HS-27A (cell line): ENCODE measurements at places on chromosomes 4 and X.
A peak's percentile ranks its signal among the peaks of the same experiment; 100 is the strongest.

DNA sequence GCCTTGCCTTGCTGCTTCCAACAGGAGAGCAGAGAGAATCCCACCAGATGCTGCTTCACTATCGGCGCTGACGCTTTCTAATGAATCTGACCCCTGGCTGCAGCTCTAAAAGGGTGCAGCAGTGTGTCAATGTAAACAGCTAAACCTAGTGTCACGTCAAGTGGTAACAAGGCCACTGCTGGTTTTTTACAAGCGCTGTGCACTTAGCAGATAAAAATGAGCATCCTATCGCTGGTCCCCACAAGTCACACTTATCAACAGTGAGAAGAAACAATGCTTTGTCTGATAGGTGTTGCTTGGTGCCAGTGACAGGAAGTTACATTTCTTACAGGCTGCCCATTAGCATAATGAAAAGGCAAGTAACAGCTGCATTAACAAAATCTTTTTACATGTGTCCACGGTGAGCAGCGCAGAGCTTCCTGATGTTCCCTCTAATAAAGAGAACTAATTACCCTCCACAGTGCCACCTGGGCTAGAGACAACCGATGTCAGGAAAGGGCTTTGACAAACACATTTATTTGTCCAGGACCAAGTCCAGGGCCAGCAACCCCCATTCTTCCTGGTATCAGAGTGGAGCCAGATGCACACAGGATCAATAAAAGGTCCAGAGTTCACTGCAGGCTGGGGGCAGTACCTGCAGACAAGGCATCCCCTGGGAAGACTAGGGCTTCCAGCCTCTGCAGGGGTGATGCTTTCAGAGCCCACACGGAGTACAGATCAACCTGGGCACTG is 176.0 kb downstream of the MGST2 start:
- DNase-seq: no peak

- peak; percentile 77 for DNase-seq
Observed at GRCh38 chr4:114272226-114272625, 292.8 kb upstream of the ARSJ start.

- DNase-seq: no peak
Observed at GRCh38 chr4:153217440-153217839, 13.2 kb downstream of the TRIM2 start.

DNA sequence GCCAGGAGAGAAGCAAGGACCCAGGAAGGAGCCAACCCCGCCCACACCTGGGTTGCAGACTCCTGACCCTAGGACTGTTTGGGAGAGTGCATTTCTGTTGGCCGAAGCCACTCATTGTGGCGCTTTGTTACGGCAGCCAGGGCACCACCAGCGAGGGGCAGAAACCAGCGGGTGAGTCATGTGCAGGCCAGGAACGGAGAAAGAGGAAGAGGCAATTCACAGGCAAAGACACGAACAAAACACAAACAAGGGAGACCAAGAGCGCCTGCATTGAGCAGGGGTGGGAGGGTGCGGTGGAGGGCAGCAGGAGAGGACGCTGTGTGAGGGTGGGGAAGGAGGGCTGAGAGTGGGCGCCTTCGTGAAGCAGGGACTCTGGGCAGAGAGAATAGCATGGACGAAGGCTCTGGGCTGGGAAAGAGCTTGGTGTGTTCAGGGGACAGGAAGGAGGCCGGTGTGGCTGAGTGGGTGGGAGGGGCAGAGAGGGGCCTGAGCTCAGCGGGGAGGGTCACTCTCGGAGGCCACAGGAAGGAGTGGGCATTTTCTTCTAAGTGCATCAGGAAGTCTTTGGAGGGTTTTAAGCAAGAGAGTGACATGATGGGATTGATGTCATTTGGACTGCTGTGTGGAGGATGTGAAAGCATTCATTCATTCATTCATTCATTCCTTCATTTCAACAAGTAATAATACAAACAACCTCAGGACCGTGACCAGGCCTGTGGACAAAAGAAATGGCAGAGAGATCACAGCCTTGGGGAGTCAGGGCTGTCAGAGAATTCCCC is 12.2 kb upstream of the WFS1 start:
- no peak for DNase-seq

- peak; percentile 43 for DNase-seq
Observed at GRCh38 chr4:157043131-157043530, 32.8 kb upstream of the GLRB start.

GRCh38 chr4:84443523-84443922 is 55.6 kb downstream of the NKX6-1 start:
- no peak for DNase-seq

DNA sequence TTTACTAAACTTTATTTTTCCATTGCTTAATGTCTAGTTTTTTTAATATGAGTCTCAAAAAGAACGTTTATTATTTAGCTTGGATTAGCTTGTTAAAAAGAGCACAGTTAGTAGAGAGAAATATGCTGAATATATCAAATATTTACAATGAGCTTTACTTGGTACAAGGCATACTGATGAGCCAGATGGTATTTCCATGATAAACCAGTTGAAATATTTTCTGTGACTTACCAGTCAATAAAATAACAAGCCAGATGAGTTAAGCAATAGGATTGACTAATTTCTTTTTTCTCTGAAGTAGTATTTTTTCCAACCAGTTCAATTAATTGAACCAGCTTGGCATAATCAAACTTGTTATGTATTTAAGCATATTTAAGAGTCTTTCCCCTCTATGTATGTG is 134.1 kb downstream of the KLHL34 start:
- no peak for DNase-seq

DNA sequence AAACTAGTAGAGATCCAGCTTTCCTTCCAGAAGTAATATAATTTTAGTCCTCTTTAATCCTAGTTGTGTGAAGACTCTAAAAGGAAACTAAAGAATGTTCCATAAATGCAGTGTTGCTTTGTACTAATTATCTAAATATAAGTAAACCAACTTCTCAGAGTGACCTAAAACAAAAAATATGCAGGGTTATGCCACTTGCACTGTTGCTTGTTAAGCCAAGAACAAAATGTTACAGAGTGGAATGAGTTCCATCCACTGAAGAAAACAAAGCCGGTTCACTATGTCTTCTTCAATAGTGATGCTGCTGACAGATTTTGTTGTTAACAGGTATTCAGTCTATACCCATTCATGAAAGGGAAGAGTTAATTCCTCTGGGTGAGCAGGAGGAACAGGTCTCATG is 252.0 kb upstream of the DIAPH2 start:
- DNase-seq: no peak

DNA sequence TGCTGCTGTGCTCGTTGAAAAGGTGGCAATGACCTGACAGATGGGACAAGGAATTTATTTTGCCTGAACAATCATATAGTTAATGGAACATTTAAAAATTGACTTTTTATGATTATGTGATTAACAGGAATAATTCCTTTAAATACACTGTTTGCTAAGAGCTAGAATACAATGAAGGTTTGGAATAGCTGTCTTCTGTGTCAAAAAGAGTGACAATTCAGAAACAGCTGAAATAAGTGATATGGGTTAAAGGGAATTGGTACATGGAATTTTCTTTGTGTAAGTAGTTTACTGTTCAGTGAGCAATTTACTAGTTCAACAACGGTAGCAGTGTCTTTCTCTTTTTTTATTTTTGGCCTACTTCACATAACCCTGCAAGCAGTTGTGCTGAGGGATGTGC is 1083.5 kb upstream of the GRID2 start:
- no peak for DNase-seq

GRCh38 chrX:86930419-86930818 is 587.2 kb upstream of the KLHL4 start:
- DNase-seq: no peak

DNA sequence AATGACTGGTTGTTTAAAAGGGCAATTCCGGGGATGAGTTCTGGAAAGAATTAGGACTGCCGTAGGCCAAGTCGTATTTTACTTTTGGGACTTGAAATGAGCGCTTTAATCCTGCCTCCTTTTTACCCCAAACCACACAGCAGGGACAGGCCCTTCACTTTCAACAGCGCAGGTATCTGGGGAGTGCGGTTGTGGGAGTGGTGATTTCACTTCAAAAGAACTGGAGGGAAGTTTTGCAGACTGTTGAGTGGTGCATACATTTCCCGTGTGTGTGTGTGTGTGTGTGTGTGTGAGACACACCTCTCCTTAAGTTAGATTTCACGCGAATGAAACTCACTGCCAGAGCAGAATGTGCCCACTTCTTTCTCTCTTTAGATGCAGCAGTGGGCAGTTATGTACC is 2.8 kb downstream of the NHS start:
- DNase-seq: no peak

- no peak for DNase-seq
Observed at GRCh38 chr4:71691416-71692073, 92.3 kb downstream of the GC start.

- DNase-seq: no peak
Observed at GRCh38 chr4:124952601-124953000, 240.1 kb upstream of the ANKRD50 start.

GRCh38 chr4:124727331-124727890 is 14.9 kb upstream of the ANKRD50 start:
- no peak for DNase-seq

- no peak for DNase-seq
Observed at GRCh38 chrX:69130439-69130838, 34.8 kb downstream of the PJA1 start.

- no peak for DNase-seq
Observed at GRCh38 chr4:118974758-118975157, 86.1 kb downstream of the SYNPO2 start.

GRCh38 chrX:101417190-101417589 is 9.2 kb downstream of the HNRNPH2 start:
- no peak for DNase-seq

GRCh38 chr4:3423952-3424351 is 17.8 kb upstream of the HGFAC start:
- no peak for DNase-seq

DNA sequence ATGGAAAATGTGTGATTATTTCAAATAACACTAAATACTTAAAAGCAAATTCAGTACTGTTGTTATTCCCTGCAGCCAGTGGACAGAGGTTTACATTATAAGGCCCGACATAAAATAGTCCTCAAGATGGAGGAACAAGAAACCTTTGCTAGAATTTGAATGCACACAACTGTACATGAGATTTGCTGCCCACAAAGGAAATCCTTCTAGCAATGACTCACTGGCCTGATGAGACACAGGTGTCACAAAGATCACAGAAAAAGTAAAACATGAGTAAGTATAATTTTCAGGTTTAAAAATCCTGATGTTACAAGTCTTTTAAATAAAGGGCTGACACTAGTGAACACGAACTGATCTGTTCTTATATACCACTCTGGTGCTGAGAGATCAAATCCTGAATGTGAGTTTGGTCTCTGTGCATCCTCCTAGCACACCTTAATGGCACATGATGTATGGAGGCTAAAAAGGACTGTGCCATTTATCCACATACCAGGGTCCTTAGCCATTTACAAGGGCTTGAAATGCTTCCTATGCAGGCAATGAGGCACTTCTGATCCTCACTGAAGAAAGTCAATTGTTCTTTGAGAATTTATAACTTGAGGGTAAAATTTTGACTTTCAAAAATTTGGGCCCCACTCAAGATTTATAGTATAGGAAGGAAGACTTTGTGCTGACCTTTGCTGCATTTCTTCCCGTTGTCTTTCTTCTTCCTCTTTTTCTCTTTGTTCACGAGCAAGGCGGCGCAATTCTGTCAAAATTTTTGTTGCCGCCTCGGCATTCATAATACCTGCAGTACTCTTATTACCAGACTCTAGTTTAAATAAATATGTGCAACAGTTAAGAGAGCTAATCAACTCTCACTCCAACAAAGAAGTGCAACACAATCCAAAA is 23.0 kb downstream of the MAP7D3 start:
- DNase-seq: no peak

- DNase-seq: no peak
Observed at GRCh38 chrX:31036895-31037294, 34.9 kb downstream of the FTHL17 start.

DNA sequence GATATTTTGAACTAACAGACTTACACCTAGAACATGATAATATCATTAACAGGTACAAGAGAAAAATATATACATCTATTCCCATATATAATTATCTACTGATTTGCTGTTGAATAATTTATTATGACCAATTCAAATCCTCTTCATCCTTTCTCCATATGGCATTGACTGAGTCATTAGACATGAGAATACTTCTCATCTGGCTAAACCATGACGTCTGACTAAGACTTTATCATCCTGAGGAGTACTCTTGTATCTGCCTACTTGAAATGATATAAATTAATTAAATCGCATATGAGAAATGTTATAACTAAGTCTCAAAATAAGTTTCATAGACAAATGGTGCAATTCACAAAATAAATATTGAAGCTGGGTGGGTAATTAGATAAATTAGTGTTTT is 67.4 kb downstream of the EMCN start:
- DNase-seq: no peak

GRCh38 chr4:41686893-41687292 is 61.6 kb downstream of the PHOX2B start:
- no peak for DNase-seq

DNA sequence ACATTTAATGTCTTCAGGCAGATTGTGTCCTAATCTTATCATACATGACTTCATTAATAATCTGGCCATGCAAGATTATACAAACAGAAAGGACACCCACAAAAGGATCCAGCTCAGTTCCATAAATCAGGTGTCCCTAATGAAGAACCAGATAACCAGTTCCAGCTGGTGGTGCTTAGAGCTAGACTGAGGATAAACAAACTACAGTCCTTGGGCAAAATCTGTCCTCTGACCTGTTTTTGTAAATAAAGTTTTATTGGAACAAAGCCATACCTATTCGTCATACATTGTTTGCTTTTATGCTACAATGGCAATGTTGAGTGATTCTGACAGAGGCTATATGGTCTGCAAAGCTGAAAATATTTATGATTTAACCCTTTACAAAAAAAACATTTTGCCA is 199.5 kb downstream of the MID1IP1 start:
- no peak for DNase-seq

DNA sequence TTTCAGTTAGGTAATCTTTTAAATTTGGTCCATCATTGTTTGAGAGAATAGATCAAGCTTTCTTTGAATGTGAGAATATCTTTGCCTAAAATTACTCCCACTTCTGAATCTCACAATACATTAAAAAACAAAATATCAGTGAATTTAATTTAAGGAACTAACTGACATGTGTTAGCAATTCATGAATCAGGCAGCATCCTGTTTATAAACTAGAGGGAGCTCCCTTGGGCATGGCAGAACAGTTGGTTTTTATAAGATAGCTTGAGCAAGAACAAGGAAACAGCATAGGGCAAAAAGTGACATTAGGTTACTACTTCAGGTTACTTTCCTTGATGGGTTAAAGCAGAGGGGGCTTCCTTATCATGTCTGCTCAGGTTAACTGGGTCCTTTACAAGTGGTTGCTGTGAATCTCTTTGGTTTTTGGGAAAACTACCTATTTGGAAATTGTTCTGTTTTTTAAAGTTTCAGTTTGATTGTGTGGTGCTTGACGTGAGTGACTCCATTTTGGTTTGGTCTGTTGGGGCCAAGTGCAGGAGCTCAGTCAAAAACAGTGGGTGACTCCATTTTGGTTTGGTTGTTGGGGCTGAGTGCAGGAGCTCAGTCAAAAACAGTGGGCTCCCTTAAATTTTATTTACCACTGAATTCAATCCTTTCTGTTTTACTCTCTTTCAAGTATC is 68.0 kb downstream of the PPEF2 start:
- DNase-seq: no peak

GRCh38 chr4:54659313-54659712 is 1.6 kb downstream of the KIT start:
- DNase-seq: no peak

GRCh38 chrX:118780911-118781310 is 42.7 kb upstream of the ZCCHC12 start:
- DNase-seq: no peak
